ENCODE measurements at places on chromosomes 12 and 14. TPM values are rescaled to one million over a fixed set of nuclear protein-coding genes. Genes with fewer than 3 reads are reported as not detected.

RFLNA gene
- total RNA-seq, result 6.0 TPM

DNAH10 gene
- total RNA-seq, result 0.90 TPM

FOXM1 gene
- 6.2 TPM for total RNA-seq

AQP2 gene
- total RNA-seq, result not detected

MANSC4 gene
- total RNA-seq, result not detected

SELPLG gene
- 3.6 TPM for total RNA-seq

- no peak for DNase-seq
Measured at GRCh38 chr12:80087486-80088213, 11.7 kb upstream of the OTOGL start.

- DNase-seq, result no peak
Measured at GRCh38 chr14:69673104-69673503, 61.7 kb downstream of the SUSD6 start.

DNA sequence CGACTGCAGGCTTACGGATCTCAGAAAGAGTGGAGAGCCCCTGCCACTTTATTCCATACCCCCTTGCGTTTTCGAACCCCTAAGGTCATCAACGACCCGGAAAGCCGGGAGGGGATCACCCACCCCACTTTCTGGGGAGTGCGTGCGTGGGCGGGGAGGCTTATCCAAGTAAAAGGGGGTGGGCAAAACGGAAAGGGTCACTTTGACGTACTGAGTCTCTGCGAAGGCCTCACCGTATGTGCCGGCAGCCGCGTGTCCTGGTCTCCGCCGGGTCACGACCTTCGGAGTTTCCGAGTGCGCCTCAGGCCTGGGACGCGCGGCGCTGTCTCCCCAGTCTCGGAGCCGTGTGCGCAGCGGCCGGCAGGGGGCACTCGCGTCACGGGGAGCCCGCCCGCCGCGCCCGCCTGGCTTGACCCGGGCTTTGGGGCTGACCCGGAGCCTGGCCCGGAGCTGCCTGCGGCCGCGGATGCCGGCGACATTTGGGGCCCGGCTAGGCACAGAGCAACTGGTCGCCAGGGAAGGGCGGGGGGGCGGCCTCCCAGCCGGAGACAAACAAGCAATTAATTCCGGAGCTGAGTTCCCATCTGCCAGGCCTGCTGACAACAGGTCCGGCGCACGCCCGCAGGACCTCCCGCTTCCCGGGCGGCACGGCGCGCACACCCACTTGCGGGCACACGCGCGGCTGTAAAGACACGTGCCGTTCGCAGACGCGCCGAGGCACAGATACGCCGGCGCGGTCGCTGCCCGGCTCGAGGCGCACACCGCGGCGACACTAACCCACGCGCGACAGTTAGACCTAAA is 890 bp upstream of the KIF26A start:
- DNase-seq, result no peak

- DNase-seq, result no peak
Measured at GRCh38 chr12:107986183-107986582, 142.9 kb upstream of the WSCD2 start.

DNA sequence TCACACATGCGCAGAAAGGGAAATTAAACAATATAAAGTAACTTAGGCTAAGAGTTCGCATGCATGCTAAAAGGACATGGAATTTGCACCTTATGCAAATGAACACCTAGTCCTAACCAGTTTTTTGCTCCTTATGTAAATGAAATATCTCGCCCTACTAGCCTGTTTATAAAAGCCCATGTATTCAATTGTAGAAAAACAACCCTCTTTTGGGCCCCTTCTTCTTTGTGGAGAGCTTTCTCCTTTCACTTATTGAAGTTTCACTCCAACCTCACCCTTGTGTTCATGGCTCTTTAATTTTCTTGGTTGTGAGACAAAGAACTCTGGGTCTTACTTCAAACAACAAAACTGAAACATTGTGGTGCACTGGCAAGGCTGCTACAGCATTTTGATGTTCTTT is 333.4 kb upstream of the ATXN7L3B start:
- DNase-seq, result no peak

- no peak for DNase-seq
Measured at GRCh38 chr12:34109390-34109789, 87.1 kb downstream of the ALG10 start.

DNA sequence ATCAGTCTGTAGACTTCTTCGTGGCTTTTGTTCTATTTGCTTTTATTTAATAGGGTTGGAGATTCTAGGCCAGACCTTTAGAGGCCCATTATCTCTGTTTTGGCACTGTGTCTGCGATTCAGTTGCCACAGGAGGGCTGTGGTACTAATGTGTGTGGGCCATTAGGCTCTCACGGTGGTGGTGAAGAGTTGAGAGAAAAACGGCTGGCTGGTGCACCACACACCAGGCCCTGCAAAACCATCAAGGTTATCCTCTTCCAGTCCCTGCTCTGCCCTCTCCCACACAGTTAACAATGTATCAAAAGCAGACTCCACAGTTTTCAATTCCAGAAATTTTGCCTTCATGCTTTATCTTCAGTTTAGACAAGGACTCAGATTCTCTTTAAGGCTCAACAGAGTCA is 97.7 kb downstream of the MYF5 start:
- DNase-seq, result no peak

GRCh38 chr12:113345318-113345717 is 10.4 kb upstream of the SLC8B1 start:
- no peak for DNase-seq

GRCh38 chr12:56237552-56237951 is 7.7 kb downstream of the SLC39A5 start:
- DNase-seq, result no peak

DNA sequence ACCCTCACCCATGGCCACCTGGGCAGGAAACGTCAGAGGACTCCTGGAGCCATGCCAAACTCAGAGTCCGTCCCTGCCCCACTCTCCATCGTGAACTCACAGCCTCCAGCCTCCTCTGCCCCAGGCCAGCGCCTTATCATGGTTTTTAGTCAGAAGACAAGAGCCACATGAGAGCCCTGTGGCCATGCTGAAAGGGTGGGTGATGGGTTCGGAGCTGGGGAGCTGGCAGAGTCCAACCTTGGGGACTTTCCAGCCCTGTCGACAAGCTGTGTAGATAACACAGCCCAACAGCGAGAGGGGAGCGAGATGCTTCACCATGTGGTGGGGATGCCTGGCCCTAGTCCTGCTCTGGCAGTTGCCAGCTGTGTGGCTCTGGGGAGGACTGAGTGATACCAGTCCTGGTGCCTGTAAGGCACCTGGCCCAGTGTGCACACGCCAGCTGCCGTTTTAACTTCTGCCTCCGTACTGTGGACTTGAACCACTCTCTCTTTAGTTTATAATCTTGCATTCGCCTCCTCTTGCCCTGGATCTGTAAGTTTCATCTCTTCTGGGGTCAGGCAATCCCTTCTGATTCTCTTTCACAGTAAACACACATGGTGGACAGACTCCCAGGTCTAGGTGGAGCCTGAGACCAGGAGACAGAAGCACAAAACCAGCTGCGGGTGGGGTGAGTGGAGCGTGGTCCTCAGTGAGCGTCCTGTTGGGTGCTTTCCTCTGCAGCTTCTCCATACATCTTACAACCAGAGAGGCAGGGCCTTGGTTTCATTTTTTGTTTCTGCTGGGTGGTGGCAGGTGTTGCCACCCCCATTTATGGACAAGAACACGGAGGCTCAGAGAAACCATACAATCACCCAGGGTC is 55.3 kb downstream of the RIN3 start:
- DNase-seq, result no peak

DNA sequence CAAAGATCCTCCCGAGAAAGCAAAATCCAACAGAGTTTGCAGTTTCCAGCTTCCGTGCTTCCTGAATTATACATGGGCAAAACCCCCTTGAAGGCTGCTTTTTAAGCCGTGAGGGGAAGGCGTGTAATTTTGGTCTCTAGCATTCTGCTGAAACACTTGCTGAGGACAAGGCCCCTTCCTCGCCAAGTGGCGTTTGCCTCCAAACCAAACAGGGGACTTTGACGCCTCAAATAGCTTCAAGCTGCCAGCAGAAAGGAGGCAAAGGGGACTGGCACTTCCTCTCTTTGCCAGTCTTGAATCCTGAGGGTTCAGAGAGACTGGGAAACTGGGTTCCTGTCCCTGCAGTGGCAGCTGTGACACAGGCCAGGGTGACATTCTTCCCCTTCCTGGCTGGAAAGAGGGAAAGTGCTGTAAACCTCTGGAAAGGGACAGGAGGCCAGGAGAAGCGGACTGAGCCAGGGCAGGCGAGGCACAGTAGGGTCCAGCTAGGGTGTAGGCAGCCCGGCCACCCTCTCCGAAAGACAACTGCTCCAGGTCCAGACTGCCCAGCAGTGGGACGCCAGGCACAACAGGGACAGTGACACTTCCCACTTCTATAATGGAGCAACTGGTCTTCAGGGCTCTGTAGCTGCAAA is 96.2 kb upstream of the MED13L start:
- no peak for DNase-seq

GRCh38 chr12:68772714-68773113 is 26.7 kb downstream of the SLC35E3 start:
- no peak for DNase-seq

Data from urinary bladder (tissue), 4 donors.